Omental fat pad (tissue), 4 donors: ENCODE measurements at places on chromosomes 7 and 10. TPM values are rescaled to one million over a fixed set of nuclear protein-coding genes. Genes with fewer than 3 reads are reported as not detected.

The GPC2 gene
- total RNA-seq = not detected

The METTL27 gene
- total RNA-seq = 5.7 TPM

The VWA2 gene
- 0.48 TPM for total RNA-seq

The SPDYE1 gene
- not detected for total RNA-seq

The TMEM213 gene
- total RNA-seq = not detected

The FEZF1 gene
- total RNA-seq = not detected

The CLDN12 gene
- total RNA-seq = 13.0 TPM

The PON1 gene
- total RNA-seq = 0.38 TPM

The ZNF736 gene
- total RNA-seq = 12.8 TPM

The RBP3 gene
- total RNA-seq = not detected

The ELMO1 gene
- total RNA-seq = 91.8 TPM

The HEPACAM2 gene
- total RNA-seq = not detected

The SEC31B gene
- total RNA-seq = 9.4 TPM

The NYAP1 gene
- 1.7 TPM for total RNA-seq

The STAG3 gene
- total RNA-seq = 0.95 TPM

GRCh38 chr7:23712368-23713284 is 2.6 kb downstream of the STK31 start:
- no peak for DNase-seq

GRCh38 chr7:153022475-153023193 is 263.1 kb downstream of the ACTR3B start:
- DNase-seq = no peak

GRCh38 chr10:77944519-77944918 is 18.0 kb upstream of the DLG5 start:
- DNase-seq = no peak

DNA sequence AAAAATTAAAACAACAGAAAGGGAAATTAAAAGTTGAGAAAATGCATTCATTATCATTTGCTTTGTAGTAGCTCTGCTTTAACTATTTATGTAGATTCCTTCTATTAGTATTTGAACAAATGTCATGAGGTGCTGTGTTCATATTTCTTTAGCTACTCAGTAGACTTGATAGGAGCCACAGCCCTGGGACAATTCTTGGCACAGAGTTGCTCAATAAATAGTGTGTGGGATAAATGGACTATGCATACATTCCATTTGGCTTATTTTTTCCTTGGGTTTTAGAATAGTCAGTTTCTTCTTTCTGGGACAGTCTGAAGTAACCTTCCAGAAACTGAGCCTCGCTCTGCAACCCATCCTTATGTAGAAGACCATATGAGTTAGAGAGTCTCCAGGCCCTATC is 13.4 kb downstream of the RPP30 start:
- no peak for DNase-seq

DNA sequence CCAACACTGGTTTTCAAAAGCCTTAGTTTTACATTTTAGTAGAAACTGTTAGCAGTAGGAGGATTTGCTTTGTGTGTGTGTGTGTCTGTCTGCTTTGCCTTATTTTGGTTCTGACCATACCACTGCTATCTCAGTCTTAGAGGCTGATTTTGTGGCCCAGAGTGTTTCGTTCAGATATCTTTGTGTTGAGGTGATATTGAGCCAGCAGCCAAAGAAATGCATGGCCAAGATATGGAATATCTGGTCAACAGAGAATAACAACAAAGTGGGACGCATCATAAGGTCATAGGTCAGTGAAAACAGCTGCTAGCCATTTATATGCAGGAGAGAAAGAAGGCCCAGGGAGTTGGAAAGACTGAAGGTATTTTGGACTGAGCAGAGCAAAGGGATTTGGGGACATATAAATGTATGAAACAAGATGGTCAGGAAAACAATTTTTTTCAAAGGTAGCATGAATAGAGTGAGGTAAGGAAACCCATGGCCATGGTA is 47.7 kb downstream of the KIAA1217 start:
- no peak for DNase-seq

DNA sequence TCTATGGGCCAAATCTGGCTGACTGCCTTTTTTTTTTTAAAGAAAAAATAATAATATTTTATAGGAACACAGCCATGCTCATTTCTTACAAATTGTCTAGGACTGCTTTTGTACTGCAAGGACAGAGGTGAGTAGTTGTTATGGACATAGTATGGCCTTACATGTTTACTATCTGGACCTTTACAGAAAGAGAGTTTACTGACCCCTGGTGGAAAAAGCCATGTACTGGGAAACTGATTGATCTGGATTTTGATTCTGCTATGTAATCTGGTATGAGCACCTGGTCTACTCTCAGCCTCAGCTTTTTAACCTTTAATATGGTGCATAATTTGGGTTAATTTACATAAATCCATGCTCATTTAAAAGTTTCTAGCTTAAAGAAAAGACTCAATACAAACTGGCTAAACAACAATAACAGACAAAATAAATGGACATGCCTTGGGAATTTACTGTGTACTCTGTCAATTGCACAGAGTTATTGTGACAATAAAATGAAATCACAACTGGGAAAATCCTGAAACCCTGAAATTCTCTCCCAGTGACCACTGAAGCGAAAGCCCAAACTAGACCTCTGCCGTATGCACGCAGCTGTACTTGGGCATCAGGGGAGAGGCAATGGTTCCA is 260.7 kb downstream of the BMPER start:
- no peak for DNase-seq

DNA sequence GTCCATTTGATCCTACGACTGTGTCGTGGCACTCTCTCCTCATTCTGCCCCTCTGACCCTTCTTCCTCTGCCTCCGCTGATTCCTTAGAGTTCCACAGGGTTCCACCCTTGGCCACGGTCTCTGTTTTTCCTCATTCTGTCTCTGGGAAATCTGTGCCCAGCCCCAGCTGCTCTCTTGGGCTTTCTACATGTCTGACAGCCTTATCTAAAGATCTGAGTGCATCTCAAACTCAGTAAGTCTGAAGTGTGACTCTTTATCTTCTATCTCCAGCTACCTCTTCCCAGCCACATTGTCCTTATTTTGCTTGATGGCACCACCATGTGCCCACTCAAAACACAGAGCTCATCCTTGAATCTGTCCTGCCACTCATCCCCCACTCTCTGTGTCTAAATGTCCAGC is 62.1 kb upstream of the AQP1 start:
- no peak for DNase-seq

DNA sequence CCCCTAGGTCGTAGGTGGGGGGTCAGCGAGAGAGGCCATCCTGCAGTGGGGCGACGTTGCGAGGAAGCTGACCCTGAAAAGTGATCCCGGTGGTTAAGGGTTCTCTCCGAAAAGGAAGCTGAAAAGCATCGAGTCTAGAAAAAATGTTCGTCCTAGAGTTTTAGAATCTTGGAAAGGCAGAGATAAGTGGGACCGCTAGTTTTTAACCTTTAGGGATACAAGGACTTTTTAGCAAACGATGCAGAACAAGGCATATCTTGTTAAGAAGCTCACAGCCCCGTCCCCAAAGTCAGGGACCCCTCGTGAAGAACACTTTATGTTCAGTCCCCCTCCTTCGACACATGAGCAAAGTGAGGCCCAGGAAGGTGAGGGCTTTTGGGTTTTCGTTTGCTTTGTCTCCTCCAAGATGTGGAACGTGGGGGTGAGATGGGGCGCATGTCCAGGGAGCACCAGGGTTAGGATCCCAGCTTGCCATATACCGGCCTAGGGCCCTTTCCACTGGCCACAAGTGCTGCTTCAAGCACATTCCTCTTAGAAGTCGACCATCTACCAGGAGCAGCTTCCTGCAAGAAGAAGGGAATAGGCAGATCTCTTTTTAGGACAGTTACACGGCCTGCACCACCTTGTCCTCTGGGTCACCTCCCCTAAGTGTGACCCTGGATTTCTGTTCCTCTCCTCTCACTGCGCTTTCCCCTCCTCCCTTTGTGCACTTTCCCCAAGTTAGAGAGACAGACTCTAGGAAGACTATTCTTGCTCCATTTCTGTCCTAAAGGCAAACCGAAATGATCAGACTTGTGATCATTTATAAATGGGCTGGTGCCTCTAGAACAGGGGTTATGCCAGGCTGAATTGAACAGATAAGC is 969 bp downstream of the SLC35G1 start:
- no peak for DNase-seq

DNA sequence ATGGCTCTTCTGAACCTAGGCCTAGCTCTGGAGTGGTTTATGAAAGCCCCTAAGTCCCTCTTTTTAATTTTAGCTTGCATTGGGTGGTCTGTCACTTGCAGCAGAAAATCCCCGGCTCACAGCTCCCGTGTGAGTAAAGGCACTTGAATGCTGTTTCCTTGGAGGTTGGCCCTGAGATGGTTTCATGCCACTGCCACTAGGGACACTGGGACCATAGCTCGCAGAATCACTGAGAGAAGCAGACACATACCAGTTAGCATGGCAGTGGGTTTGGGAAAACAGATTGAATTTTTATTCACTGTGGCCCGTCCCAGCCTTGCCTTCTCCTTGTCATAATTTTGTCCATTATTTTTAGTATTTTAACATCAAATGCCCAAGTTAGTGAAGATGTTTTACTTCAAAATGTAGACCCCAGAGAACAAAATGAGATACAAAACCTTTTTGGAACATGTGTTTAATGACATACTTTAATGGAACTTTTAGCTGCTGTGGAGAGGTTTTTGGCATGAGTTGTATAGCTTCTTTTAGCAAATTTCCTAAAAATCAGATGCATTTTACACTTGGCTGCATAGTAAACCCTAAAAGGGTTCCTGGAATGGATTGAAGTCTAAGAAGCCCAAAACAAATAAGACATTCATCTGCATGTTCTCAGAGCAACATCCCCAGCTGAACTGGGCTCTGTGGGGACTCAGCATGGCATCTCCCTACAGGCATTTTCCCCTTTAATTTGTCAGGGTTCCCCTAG is 259.7 kb upstream of the PITRM1 start:
- DNase-seq = no peak

GRCh38 chr7:25694699-25695098 is 457.3 kb upstream of the NFE2L3 start:
- DNase-seq = no peak

- no peak for DNase-seq
Observed at GRCh38 chr10:119546009-119546408, 3.5 kb upstream of the RGS10 start.

GRCh38 chr10:119025336-119025735 is 4.2 kb upstream of the NANOS1 start:
- no peak for DNase-seq

- DNase-seq = no peak
Observed at GRCh38 chr10:12769323-12770044, 232.0 kb downstream of the CCDC3 start.

- no peak for DNase-seq
Observed at GRCh38 chr10:3978761-3979160, 193.8 kb upstream of the KLF6 start.

DNA sequence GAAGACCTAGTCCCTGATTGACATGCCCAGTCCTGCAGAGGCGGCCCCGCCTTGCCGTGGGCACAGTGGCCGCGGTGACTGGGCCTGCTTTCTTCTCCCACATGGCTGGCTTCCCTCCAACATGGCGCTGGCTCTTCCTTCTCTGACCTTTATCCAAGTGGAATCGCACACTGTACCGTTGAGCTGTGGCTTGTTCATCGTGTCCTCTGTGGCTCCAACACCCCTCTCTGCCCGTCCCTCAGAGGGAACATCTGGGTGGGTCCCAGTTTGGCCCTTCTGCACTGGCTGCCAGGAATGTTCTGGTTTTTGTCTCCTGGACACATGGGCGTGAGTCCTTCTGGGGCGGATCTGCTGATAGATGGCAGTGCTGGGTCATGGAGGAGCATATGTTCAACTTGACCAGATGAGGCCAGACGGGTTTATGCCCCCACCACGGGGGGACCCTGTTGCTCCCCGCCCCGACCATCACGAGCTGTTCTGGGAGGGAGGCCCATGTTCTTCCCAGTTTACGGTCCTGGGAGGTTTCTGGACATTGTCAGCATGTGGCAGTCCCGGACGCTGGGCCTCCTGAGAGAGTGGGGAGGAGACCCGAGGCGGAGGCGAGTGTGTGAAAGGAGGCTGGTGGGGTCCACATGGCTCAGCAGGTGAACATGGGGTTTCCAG is 63.5 kb downstream of the LHPP start:
- DNase-seq = no peak

DNA sequence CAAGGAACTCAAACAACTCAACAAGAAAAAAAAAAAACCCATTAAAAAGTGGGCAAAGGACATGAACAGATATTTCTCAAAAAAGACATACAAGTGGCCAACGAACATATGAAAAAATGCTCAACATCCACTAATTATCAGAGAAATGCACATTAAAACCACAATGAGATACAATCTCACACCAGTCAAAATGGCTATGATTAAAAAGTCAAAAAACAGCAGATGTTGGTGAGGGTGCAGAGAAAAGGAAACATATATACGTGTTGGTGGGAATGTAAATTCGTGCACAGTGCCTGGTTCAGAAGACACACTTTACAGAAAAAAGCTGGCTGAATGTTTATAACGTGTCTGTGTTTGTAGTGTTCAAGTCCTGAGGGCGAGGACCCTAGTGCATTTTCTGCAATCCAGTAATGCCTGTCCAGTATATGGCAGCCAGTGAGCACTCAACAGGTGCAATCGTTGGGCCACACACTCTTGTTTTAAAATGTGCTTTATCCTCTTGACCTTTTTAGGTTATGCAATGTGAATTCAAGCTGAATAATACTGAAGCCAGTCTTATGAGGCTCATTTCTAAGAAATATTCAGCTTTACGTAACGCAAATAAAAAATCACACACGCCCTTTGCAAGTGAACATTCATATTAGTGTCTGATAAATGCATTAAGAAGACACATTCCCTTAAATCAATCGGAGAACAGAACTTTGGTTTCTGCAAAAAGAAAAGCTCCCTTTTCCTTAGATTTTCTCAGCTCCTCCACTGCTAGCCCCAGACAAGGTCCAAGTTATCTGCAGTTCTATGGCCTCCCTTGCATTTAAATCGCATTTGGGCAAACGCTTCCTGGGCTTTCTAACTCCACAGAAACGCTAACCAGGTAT is 813 bp upstream of the MTURN start:
- no peak for DNase-seq

- DNase-seq = no peak
Observed at GRCh38 chr10:3735175-3735574, 49.8 kb downstream of the KLF6 start.

GRCh38 chr7:133542209-133542780 is 289.4 kb downstream of the EXOC4 start:
- DNase-seq = no peak

DNA sequence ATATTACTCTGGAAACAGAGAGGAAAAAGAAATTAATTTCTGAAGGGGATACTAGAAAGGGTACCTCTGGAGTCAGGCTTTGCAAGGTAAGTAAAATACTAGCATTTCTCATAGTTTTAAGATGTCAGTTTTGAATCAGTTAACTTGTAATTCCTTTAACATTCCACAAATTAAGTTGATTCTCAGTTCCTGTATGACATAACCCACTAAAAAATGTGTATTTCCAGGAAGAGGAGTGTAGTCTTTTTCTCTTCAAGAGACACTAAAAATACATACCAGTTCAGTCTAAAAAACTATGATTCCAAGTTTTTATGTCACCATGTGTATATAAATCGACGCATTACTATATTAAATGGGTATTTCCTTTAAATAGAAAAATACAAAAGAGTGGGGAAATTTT is 113.2 kb downstream of the CDK6 start:
- no peak for DNase-seq

- no peak for DNase-seq
Observed at GRCh38 chr7:71267734-71268469, 136.0 kb downstream of the GALNT17 start.

- DNase-seq = no peak
Observed at GRCh38 chr7:41979834-41980307, 257.1 kb downstream of the GLI3 start.
